ENCODE measurements at places on chromosomes 6 and 20.

- DNase-seq: no peak
Measured at GRCh38 chr6:98142839-98143238, 691.5 kb upstream of the POU3F2 start.

- DNase-seq: no peak
Measured at GRCh38 chr6:131875647-131876046, 67.8 kb downstream of the ENPP1 start.

DNA sequence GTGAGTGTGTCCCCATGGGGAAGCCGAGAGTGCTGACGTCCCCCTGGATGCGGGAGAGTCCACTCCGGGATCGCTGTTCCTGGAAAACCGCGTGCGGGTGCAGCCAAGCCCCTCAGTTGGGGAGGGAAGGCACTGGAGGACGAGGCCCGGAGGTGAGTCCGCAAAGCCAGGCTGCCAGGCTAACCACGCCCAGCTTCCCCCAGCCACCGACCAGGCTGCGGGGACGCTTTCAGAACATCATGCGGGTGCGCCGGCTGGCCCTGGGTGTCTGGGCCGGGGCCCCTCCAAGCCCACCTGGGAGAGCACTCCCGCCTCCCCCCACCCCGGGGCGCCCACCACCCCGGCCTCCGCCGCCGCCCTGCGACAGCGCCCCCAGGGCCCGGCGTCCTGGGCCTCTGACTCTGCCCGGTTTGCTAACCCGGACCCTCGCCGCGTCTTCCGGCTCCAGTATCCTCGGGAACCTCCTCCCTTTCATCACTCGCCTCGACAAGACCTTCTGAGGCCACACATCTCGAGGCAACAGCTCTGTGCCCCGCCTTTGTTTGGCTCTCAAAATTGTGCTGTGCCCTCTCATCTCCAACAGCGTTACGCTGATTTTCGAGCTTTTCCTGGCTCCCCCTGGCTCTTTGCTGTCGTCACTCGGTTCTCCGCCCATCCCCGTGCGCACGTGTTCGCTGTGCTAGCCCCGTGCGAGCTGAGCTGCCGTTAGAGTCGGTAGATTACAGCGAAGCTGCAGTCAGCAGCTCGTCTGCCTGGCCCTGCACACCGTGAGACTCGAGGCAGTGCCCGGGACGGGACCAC is 47.1 kb upstream of the ENTPD6 start:
- DNase-seq: peak; percentile 8

DNA sequence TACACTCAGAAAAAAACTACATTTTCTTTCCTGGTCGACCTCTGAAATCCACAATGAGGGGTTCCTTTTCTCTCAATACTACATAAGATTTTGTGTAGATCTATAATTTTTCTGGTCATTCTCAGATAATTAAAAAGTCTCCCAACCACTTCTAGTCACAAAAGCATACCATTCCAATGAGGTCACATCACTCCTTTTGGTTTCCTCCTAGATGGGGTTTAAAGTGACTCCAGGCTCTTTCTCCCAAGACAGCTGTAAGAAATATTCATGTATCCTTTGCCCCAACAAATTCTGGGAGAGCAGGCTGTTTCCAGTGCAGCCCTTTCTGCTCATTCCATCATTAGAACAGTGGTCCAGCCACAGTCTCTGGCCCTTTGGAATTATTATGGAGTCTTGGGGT is 43.1 kb upstream of the BEND6 start:
- peak; percentile 84 for DNase-seq

DNA sequence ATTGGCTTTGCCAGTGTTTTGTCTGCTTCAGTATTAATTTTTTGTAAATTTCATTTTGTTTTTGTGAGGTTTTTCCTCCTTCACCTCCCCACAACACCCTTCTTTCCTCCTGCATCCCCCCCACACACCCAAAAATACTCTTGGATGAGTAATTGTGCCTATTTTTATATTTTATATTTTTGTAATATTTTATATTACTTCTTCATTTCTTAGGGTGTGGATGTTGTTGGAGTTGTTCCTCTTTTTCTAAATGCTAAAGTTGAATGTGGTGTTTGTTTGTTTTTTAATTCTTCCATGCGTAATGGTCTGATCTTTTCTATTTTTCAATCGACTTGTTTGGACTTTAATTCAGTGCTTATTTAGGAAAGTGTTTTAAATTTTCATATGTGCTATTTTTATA is 420.5 kb upstream of the SOX4 start:
- no peak for DNase-seq

DNA sequence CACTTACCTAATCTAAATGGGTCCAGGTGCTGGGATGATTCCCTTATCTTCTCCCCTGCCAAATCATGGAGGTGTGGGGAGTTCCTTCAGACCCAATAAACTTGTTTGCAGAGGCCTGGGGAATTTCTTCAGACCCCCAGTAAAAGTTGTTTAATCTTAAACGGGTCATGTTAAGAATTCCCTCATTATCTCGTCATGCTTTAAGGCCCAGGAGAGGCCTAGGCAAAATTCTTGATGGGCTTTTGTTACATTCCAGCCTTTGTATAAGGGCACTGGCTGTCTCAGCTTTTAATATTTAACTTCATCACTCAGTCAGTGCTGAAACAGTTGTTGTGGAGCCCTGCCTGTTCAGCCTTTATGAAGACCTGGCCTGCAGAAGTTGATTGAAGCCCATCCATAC is 11.0 kb upstream of the SLC35B3 start:
- no peak for DNase-seq

DNA sequence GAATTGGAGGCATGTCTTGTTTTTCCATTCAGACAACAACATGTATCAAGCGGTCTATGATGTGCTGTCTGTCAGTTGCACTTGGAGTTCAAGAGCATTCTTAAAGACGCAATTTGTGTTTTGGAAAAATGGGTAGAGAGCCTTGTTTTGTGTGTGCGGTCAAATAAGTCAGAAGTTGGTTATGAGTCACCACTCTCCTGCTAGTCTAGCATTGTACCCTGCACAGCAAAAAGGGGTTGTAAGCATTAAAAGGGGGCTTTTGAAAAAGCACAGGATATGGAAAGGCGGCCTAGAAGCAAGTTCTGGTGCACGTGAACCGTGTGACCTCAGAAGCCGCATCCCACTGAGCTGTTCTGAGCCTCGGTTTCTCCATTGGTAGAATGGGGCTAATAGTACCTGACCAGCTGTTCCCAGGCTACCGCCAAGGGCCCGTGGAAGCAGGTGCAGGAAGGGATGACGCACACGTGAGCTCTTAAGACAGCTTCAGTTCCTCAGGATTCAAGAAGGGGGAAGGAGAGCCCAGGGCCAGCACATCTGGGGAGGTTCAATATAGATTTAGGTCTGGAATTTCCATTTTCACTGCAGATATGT is 61.6 kb upstream of the SNX9 start:
- DNase-seq: peak; percentile 83

- DNase-seq: no peak
Measured at GRCh38 chr6:51854876-51855275, 232.5 kb downstream of the PKHD1 start.

DNA sequence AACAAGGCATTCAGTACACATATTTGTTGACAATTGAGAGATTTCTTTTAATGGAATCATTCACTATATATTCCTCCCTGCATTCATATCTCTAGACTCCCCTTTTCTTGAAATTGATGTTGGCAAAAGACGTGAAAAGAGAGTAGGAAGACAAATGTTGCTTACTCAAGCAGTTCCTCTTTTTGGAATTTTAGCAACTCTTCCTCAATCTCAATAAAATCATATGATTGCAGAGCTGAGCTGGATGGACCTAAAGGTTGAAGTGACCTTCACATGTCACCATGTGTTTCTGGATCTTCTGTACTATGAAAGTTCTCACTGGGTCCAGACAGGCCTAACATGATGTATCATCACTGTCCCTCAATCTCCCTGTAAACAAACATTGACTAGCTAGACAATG is 18.6 kb downstream of the ADGRF1 start:
- no peak for DNase-seq

GRCh38 chr6:83308833-83309232 is 115.7 kb downstream of the RWDD2A start:
- no peak for DNase-seq

DNA sequence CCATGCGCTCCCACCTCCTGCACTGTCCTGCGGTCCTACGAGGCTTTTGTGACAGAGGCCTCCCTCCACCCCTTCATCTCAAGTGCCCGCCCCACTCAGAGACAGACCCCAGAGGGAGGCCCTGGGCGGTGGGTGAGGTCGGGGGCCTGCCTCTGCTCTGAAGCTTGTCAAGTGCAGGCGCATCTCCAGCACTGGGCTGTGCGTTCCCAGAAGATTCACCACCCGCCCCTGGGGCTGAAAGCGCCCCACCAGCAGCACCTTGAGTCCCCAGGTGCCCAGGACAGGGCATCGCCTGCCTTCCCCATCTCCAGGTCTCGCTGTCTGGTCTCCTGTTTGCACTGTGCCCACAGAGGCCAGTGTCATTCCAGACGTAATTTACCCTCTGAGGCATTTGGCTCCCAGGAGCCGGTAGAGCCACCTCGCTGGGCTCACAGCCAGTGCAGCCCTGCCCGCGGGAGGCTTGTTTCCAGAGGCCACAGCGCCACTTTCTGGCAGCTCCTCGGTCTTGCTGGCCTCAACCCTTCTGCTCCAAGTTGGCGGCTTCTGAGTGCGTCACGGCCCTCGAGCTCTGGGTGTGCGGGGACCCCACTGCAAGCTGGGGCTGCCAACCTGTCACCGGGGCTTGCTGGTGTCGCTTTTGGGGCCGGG is 191.1 kb downstream of the TAF4 start:
- peak; percentile 33 for DNase-seq

DNA sequence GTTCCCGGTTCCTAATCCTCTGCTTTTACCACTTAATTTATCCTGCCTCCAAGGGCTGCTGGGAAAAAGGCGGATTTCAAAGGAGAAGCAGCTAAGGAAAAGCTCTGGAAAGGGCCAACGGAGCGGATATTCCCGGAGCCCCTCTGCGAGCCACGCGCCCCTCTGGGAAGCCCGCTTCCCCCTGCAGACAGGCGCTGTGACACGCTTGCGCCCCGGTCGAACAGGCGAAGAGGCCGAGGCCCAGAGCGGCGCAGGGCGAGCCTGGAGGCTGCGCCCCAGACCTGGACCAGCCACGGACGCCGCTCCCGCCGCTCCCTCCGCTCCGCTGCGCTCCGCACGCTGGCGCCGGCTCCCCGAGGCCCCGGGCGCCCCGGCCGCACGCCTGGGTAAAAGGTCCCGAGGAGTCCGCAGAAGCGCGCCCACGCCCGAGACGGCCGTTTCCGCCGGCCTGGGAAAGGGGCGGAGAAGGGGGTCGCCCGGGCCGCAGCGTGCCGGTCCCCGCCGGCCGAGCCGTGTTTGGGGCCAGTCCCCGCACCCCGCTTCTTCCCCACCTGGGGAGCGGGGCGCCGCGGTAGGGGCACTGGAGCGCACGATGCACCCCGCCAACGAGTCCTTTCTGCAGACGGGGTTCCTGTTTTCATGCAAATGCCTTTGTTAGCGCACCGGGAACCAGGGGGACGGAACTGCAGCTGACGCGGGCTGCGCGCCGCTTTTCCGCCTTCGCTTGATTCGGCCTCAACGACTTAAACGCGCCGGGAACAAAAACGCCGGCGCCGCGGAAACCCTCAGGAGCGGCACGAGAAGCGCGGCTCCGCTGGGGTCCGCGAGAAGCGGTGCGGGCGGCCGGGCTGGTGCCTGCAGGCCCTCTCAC is 91.9 kb upstream of the SIRPA start:
- peak; percentile 45 for DNase-seq

DNA sequence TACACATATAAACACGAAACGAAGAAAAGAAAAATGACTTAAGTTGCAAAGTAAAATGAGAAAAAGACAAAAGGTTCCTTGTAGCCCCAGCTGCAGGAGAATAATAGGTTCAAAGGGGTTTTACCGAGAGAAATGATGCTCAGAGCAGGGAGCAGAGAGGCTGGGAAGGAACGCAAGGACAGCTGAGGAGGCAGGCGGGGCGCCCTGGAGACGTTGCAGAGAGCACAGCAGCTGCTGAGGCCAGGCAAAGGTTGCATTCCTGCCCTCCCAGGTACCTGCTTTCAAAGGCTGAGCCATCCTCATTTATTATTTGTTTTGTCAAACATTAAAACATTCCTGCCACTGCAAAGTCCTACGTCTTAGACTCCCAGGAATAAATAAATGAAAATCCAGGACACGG is 16.2 kb upstream of the VAPB start:
- no peak for DNase-seq
